ENCODE measurements at places on chromosomes 5 and 9.

GRCh38 chr5:174690271-174690670 is 34.1 kb upstream of the MSX2 start:
- peak; percentile 24 for DNase-seq

- no peak for DNase-seq
These were observed 67.8 kb downstream of the ENTREP1 start for GRCh38 chr9:69392826-69393225.

- DNase-seq, result no peak
These were observed 57.9 kb downstream of the STX17 start for GRCh38 chr9:99964336-99964735.

DNA sequence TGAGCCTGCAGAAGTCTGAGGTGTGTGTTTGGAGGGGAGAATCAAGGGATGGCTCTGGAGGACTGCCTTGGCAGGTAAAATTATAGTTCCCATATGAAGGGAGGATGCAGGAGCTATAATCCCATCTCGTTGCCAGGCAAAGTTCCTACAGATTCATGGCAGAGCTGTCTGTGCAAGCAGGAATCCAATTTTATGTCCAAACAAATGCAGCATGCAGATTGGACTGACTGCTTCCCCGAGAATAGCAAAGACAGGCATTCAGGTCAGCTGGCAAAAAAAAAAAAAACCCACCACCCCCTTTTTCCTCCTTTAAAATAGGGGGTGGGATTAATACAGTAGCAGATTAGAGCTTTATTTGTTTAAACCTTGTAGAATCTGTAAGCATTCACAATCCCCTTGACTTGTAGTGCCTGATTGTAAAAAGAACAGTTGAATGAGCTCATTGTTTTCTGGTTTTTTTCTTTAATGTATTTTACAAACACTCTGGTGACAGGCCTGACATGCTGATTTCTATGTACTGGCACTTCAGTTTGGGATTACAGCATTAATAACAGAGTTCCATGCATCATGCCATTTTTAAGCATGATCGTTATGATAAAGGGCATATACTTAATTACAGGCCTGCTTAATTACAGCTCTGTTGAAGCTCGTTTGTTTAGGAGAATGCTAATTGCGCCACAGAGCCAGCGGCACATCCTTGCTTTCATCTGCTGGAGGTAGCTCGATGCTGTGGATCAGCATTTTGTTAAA is 141.4 kb upstream of the LMX1B start:
- DNase-seq, result no peak

GRCh38 chr5:152864447-152864846 is 459.4 kb upstream of the NMUR2 start:
- no peak for DNase-seq

Data from anterior cingulate cortex (tissue), 58 donors.